Midbrain (tissue), 1 donor: ENCODE measurements at places on chromosomes 1 and 21.

DNA sequence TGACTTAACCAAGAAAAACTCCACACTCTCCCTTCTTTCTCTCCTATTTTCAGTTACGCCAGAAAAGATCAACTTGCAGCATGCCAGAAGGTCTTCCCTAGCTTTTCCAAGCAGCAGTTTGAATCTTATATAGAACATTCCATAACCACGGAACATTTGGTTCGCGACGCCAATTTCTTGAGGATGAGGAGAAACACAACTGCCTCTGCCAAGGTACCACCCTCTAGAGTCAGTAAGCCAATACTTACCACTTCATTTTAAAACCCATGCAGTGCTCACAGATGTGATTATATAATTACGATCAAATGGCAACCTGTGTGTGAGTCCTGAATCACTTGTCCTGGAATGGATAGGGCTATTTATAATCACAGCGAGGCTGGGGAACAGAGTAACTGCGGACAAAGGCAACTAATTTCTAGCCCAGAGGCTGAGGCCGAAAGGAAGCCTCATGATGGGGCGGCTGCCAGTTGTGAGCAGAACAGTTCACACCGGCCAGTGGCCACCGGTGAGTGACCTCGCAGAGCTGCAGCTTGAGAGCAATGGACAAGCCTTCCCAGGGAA is 43.2 kb upstream of the BACE2 start:
- DNase-seq: no peak

DNA sequence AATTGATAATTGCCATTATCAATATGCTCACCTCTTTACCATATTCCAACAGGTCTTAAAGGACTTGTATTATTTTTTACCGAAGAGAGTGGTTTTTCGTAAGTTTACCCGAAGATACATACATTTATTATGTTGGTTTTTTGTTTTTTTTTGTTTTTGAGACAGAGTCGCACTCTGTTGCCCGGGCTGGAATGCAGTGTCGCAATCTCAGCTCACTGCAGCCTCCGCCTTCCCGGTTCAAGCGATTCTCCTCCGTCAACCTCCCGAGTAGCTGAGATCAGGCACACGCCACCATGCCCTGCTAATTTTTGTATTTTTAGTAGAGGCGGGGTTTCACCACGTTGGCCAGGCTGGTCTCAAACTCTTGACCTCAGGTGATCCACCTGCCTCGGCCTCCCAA is 30.8 kb downstream of the NR5A2 start:
- DNase-seq: no peak

DNA sequence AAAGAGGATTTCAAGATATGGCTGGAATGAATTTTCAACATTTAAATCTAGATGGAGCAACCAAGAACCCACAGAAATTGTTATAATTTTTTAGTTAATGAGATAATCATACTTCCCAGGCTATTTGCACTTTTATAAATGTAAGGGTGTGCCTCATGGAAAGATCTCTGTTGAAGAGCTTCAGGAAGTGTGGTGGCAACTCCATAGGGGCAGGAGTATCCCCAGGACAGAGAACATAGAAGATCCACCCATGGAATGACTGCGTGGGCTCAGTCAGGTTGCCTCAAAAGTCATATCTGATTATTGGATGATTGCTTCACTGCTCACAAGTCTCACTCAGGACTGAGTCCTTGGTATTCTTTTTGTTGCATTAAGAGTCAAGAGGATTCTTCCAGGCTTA is 167.4 kb upstream of the KIAA0040 start:
- no peak for DNase-seq

GRCh38 chr1:168507231-168507630 is 36.6 kb downstream of the XCL2 start:
- DNase-seq: no peak

DNA sequence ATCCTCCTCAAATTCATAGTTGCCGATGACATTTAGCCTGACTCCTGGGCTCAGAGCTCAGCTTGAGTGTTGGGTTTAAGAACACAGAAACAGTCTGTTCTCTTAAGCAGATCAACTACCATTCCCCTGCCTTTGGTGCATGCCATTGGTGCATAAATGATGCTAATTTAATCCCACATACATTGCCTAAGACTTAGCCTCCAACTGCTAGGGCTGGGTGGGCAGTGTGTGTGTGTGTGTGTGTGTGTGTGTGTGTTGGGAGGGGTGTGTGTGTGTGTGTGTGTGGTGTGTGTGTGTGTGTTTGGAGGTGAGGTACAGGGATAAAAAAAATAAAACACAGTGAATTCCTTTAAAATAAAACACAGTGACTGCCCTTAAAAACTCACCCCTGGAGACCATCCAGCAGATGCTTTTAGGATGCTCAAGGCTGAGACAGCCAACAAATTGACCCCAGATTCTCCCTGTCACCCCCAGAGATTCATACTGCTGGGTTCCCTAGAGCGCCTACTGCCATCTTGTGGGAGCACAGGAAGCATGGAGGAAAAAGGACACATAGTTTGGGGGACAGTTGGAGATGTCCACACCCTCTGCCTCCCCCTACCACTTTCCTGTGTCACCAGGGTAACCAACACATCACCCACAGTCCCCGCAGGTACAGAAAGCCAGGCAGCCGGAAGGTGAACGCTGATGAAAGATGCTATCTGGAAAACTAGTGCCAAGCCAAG is 30.6 kb downstream of the KLHDC7A start:
- DNase-seq: no peak

DNA sequence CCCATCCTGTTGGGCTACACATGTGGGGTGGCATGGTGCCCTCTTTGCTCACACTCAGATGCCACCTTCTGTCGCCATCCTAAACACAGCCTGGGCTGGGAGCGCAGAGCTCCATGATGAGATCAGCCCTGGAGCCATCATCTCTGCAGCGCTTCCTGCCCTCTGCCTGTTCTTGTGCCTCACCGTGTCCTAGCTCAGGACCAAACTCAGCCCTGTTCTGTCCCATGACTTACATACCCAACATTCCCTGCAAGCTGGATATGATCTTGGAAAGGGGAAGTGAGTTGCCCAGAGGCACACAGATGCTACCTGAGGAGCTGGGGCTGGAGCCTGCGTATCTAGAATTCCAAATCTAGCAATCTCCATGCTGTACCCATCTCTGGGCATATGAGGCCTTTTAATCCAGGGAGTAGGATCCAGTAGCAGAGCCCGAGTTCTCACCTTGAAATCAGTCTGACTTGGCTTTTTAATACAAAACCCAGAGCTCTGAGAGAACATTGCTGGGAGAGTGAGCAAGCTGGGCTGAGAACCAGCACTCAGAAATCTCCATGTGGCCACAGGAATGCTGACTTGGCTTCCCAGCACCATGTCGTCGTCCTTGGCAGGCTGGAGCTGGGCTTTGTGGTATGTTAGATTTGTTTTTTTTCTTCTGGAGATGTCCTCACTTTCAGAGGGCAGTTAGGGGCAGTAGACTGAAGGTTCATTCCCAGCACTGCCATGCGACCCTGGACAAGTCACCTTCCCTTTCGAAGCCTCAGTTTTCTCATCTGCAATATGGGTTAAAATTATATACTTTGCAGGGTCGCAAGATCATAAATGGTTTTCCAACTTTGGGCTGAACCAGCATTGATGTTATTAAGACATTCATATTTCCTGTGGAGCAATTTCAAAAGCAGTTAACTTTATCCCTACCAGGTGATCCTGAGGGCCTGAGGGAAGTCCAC is 2.6 kb downstream of the ALPL start:
- DNase-seq: no peak

- no peak for DNase-seq
These were observed 3.8 kb downstream of the ZBTB18 start for GRCh38 chr1:244054924-244055263.

- no peak for DNase-seq
These were observed 40.0 kb downstream of the MTARC1 start for GRCh38 chr1:220826729-220827128.

DNA sequence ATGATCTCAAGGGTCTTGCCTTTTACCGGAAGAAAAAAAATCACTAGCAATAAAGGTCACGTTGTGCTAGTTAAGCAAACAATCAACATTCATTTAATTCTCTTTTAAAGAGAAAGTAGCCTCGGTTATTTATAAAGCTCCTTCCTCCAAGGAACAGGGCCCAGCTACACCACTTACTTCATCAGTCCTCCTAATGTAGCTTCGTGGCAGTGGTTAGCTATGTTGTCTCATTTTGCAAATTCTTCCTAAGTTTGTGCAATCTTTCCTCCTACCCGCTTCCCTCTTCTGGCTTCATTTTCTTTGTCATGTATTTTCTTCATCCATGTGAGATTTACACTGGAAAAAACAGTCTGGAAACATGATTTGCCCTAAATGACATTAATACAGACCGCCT is 554.2 kb downstream of the NUF2 start:
- DNase-seq: no peak

GRCh38 chr1:184865831-184866230 is 108.5 kb downstream of the NIBAN1 start:
- no peak for DNase-seq

- no peak for DNase-seq
These were observed 291.9 kb upstream of the USP25 start for GRCh38 chr21:15437883-15438282.

DNA sequence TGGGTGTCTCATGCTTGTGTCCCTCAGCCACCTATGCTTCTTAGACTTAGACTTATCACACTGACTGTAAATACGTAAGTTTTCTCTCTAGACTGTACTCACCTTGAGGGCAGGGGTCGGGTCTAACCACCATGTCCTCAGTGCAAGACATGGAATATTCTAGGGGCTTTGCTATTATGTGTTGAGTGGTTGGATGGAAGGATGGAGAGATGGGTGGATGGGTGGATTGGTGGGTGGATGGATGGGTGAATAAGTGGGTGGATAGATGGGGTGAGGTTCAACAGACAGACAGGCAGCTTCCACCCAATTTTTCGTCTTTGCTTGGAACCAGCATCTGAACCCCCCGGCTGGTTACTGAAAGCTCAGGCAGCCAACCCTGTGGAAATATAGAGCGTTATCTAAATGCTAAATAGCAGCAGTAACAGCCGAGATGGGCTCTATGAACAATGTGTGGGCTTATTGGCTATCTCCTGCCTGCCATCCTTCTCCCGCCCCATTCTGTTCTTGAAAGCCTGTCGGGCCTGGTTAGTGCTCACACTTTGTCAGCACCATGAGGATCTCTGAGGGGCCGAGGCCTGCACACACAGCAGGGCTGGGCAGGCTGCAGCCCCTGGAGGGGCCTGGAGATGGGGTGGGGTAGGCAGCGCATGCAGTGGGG is 130.7 kb downstream of the ACTL8 start:
- no peak for DNase-seq

DNA sequence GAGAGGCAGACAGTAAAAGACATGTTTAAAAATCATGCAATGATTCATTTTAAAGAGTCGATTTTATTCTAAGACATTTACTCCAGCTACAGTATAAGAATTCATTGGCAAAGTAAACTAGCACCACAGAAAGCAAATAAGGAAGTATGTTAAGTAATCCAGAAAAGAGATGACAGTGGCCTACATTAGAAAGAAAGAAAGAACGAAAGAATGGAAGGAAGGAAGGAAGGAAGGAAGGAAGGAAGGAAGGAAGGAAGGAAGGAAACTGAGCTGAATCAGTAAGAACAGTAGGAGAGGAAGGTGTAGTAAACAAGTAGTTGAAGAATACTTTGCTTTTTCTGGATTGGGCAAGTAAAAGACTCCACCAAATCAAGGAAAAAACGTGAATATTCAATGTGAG is 62.2 kb downstream of the ZZZ3 start:
- DNase-seq: no peak

- DNase-seq: no peak
These were observed 85.8 kb downstream of the GPR161 start for GRCh38 chr1:168050880-168051279.
